ENCODE measurements at places on chromosomes 4 and X.

DNA sequence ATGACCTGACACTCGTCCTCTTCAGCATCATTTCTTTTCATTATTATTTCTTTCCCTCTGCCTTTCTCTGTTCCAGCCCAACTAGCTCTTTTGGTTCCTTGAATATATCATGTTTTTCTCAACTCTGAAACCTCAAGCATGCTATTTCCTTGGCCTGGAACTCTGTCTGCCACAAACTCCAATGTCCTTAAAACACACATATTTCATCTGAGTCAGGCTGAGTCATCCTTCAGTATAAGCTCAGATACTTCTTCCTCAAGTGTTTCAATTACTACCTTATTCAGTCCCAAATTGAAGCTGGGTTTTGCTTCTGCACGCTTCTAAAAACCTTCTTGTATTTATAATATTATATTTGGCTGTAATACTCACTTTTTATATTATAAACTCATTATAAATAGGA is 424.2 kb downstream of the PDGFC start:
- no peak for DNase-seq

DNA sequence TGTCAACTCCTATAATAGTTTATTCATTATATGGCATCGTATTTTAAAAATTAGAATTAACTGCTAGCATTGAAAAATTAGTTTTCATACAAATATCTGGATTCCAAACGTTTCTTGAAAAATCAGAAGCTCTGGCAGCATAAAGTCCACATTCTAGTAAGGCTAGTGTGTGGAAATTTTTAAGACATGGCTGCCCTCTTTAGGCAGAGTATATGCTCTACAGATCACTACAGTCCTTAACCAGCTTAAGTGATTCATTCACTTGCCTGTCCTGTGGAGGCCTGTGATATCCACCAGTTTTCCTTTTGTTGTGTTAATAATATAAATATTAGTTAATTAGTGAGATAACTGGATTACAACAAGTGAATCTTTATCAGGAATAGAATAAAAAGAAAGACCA is 287.2 kb downstream of the OPHN1 start:
- peak; percentile 11 for DNase-seq

DNA sequence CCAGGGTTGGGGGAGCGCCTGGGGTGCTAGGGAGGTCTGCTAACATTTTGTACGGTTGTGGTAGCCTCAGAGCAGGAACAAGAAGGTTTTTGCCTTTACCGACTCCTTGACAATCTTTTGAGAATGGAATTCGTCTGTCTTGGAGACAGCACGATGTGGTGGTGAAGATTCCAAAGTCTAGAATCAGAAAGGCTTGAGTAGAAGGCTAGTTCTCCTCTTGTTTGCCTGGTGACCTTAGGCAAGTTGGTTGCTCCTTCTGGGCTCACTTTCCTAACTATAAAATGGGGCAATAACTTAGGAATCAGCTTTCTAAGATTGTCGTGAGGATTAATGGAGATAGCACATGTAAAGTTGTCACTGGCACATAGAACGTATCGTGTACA is 741 bp downstream of the FAM47E start:
- DNase-seq: no peak

GRCh38 chr4:53653484-53654053 is 62.3 kb upstream of the LNX1 start:
- peak; percentile 87 for DNase-seq

DNA sequence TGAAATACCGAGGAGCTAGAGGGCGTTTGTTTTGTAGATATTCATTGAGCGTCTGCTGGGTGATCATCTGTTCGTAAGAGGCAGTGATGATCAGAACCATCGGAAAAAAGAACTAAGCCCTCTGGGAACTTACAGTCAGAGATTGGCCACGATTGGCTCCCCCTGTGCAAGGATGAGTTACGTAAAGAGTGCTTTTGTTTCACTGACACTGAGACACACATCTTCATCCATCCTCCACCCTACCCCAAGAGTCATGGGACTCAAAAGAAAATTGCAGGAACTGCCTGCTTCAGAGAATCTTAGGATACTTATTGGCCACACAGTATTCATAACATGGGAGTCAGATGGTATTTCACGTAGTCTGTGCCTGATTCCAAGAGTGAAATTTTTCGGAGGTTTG is 62.1 kb downstream of the GEMIN8 start:
- DNase-seq: no peak

DNA sequence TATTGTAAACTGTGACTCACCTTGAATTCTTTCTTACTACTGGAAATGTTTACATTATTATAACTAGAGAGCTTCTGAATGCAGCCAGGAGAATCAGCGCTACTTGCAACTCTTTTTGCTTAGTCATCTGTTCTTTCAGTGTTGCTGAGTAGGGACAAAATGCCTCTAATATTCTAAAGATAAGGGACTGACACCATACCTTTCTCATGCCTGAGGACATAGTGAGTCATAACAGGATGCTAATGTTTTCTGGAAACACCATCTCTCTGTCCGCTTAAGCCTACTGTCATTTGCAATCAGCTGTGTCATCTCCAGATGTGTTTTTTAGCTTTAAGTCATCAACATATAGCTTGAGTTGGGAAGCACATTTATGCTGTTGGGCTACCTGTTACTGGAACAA is 108.3 kb downstream of the QRFPR start:
- no peak for DNase-seq

GRCh38 chrX:136608295-136608933 is 39.5 kb upstream of the CD40LG start:
- no peak for DNase-seq

- no peak for DNase-seq
Observed at GRCh38 chr4:90443231-90443630, 316.0 kb downstream of the CCSER1 start.
